ENCODE measurements at places on chromosomes 13 and 19.

GRCh38 chr19:11538232-11539036, at the start of gene CNN1:
Gene CNN1, plus strand, starts transcription at chr19:11538851. Its CDS starts 77 bp downstream, at chr19:11538928.
- DNase-seq: no peak

DNA sequence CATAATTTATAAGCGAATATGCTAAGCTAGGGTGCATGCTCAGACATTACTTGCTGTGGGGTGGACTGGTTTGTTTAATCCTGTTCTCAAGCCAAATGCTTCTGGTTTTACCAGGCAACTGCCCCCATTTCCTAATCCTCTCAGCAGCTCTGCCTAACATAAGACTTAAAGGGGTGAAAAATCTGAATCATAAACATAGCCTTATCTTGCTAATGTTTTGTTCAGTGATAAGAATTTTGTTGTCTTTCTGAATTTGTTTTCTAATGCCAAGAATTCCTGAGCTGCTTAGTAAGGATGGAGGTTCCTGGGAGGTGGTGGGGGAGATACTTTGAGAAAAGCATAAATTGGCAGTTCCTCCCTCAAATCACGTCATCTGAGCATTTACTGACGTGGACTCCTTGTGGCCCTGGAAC, 42.7 kb downstream of the ING1 start:
- DNase-seq: no peak

- DNase-seq: no peak
Measured at GRCh38 chr19:36404498-36404897, 13.9 kb downstream of the ZFP82 start.

DNA sequence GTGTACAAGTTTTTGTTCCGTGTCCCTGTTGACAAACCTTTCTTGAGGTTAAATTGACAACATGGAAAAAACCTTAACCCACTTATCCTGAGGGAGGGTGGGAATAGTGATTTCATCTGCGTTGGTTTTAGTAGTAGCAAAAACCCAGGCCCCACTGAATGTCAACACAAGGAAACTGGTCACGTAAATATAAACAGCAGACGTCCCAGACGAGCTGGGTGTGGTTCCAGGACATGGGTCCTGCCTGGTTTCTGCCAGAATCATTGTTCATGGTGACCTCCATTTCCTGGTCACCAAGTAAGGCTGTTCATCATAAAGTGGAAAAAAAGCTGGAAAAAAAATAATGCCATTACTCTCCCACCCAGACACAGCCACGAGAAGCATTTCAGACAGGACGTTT, 16.9 kb upstream of the F2RL3 start:
- no peak for DNase-seq
